ENCODE measurements at places on chromosomes 3 and 15.

- DNase-seq: no peak
Measured at GRCh38 chr15:58142827-58143461, 4.8 kb downstream of the AQP9 start.

DNA sequence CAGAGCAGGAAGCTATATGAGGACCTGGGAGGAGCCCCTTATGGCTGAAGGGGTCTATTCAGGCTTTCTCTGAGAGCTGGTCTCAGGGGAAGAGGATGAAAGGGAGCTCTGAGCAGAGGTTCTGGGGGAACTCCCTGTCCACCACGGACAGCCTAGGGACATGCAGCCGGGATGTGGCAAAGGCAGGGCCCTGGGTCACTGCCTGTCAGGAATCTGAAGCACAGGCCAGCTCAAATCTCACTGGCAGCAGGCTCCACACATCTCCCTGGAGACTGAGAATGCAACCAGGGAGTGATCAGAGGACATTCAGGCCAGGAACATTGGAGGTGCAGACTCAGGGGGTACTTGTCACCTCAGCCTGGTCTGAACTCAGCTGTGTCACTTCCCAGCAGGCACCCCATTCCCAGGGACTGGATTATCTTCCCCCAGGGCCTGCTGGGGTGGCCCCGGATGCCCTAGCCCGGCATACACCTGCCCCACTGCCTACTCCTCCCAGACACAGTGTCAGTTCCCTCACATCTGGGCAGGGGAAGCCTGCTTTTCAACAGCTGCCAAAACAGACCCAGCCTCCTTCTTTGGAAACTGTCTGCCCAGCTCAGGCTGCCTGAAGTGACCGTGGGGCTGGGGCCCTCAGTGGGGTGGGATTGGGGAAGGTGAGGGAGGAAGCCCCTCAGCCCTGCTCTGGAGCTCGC lies 18.3 kb upstream of the SEMA3F start:
- DNase-seq: no peak

DNA sequence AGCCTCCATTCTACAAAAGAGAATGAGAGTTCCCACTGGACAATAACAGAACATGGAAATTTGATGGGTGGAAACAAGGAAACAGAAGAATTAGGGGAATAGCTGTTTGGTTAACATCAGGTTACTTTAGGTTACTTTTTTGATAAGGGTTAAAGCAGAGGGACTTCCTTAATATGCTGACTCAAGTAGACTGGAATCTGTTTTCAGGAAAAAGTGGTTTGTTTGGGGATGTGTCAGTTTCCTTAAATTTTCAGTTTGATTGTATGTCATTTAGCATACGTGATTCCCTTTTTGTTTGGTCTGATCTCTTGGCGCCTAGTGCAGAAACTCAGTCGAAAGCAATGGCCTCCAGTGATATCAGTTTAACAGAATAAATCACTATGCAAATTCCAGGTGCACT lies 411.8 kb upstream of the GRM7 start:
- no peak for DNase-seq

DNA sequence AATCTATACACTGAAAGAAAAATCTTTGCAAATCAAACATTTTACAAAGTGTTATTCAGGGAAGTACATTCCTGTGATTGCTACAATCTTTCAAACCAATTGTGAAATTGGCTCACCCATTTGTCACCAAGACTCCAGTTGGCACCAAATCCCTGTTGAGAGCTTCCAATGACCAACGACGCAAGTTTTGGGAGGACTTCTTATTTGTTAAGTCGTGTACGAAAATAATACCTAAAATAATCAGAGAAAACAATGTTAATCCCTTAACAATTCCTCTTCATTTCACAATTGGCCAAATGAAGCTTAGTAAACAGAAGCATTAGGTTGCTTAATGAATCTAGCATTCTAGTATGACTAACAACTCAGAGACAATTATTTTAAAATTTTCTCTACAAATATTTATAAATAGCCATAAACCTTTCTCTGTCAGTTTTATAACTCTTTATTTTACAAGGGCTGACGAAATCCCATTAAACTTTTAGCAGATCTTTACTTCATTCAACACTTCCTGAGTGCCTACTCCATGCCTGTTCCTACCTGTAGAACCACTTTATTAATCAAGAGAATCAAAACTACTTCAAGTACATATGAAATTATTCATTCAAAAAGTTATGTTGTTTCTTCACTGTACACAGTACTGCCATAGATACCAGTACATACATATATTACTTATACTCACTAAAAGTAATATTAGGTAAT lies 24.0 kb upstream of the HGD start:
- no peak for DNase-seq

- DNase-seq: no peak
Measured at GRCh38 chr3:9151240-9151639, 98.2 kb downstream of the SRGAP3 start.

- no peak for DNase-seq
Measured at GRCh38 chr3:105499961-105500360, 133.3 kb downstream of the ALCAM start.

DNA sequence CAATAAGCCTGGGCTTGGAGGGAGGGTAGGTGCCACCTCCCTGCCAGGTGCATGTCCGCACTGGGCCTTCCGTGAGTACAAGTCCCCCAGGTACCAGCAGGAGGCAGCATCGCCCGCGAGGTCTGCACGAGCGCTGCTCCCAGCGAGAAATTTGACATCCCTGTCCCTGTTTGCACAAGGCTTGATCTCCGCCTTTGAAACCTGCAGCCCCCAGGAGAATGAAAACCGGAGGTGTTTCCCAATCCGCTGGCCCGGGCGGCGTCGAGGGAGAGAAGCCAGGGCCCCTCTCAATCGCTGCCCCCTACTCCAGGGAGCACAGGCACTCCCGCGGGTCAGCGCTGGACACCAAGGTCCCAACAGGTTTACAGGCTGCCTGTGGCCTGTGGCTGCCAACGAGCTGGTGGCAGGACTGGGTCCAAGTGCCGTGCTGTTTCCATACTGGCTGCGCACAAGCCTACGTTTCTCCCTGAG lies 961 bp downstream of the HAPLN3 start:
- DNase-seq: peak; percentile 66

DNA sequence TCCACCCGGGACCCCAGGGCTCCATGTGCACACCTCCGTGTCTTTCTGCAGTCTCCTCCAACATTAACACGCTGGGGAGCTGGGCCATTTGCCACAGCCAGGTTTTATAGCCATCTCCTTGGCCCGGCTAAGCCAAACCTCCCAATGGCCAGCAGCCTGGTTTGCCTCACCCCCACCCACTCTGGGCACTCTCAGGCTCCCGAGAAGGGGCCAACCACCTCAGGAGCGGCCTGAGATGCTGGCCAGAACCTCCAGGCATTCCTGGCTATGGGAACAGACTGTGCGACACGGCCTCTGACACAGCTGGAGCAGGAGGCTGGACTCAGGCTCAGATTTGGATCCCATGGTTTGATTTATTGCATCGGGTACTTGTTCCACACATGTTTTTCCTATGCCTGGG lies 289.7 kb downstream of the RPLP1 start:
- no peak for DNase-seq

GRCh38 chr3:141094790-141095545 lies 43.8 kb downstream of the SPSB4 start:
- DNase-seq: no peak

DNA sequence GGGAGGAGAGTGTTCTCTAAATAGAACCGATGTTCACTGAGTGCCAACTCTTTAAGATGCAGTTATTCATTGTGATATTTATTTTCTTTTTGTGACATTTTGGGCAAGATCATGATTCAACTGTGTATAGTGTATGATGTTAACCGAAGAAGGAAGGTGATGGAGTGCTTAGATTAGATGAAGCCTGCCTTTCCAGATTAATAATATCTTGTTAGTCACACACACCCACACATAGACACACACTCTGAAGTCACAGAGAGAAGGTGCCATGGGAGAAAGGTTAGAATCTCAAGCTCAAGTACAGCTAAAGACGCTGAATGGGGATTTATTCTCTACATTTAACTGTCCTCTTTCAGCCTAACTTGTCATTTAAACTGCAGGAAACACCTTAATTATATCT lies 77.0 kb downstream of the SLC9A9 start:
- DNase-seq: no peak

DNA sequence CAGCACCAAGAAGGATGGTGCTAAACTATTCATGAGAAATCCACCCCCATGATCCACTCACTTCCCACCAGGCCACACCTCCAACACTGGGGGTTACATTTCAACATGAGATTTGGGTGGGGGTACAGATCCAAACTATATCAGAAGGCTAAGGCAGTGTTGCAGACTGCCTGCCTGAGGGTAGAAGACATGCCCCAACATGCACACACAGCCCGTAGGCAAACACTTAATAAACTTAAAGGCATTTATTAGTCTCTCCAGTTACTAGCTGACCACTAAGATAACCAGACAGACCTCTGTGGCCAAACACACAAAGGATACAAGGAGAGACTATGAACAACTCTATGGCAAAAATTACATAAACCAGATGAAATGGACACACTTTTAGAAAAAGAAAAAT lies 10.2 kb downstream of the FAM162A start:
- DNase-seq: no peak

DNA sequence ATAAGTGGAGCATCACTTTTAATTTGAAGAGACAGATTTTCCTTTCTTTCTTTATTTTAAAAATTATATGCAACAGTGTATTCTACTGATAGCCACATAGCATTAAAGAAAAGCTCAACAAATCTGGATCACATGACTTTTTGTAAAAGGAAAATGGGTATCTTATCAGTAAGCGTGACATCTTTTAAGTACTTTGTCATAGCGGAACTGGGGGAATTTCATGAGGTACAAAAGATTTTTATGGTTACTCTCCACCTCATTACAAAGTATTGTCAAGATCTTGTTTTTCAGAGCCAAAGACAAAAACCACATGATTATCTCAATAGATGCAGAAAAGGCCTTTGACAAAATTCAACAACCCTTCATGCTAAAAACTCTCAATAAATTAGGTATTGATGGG lies 219.6 kb upstream of the ZPLD1 start:
- no peak for DNase-seq

Data from common myeloid progenitor, CD34-positive (primary cell).